ENCODE measurements at places on chromosomes 6 and 20.

GRCh38 chr6:146026873-146027272 is 2.0 kb upstream of the GRM1 start:
- DNase-seq: no peak

- no peak for DNase-seq
Observed at GRCh38 chr6:8627085-8627861, 191.9 kb upstream of the SLC35B3 start.

- no peak for DNase-seq
Observed at GRCh38 chr20:46930640-46931339, 36.1 kb downstream of the EYA2 start.

DNA sequence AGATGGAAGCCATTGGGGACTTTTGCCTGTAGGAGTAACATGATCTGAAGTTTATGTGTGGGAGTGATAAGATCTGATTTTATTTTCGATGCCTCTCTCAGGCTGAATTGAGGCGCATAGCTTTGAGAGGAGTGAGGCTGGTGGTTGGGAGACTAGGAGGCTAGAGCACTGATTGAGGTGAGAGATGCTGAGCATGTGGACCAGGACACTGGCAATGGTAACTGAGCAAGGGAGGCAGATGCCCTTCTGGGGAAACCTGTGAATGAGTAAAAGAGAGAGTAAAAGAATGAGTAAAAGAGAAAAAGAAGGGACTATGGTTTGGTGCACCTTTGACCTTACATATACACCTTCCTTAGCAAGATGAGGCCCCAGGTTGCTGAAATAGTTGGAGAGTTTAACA is 3.0 kb downstream of the RRP36 start:
- no peak for DNase-seq

DNA sequence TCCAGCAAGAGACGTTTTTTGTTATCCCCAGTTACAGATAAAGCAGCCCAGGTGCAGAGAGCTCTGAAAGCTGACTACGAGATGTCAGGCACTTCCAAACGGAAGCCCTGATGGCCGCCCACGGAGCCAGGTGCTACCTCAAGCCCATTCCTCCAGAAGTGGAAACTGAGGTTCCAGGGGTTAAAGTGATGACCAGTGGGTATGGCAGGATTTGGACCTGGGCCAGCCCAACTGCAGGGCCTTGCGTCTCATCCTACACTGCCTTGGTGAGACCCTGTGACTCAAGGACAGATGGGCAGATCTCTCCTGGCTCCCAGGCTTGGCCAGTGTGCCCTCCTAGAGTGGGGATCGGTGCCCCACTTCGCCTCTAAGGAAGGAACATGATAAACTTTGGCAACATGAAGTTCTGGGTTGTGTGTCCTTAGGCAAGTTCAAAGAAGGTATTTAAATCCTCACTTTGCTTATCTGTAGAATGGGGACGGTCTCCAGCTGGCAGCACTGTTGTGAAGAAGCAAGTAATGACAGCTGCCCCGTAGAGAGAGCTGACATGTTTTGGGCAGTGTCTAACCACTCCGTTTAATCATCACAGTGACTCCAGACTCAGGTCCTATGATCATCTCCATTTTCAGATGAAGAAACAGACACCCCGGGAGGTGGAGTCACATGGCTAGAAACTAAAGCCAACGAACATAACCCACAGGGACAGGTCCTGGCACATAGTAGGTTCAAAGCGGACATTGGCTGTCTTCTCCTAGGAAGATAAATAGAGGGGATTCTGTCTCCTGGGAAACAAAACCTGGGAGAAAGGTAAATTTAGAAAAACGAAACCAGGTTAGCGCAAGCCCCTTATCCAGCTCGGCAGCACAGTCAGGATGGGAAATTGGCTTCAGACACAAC is 34.4 kb upstream of the CDH22 start:
- DNase-seq: peak; percentile 44

DNA sequence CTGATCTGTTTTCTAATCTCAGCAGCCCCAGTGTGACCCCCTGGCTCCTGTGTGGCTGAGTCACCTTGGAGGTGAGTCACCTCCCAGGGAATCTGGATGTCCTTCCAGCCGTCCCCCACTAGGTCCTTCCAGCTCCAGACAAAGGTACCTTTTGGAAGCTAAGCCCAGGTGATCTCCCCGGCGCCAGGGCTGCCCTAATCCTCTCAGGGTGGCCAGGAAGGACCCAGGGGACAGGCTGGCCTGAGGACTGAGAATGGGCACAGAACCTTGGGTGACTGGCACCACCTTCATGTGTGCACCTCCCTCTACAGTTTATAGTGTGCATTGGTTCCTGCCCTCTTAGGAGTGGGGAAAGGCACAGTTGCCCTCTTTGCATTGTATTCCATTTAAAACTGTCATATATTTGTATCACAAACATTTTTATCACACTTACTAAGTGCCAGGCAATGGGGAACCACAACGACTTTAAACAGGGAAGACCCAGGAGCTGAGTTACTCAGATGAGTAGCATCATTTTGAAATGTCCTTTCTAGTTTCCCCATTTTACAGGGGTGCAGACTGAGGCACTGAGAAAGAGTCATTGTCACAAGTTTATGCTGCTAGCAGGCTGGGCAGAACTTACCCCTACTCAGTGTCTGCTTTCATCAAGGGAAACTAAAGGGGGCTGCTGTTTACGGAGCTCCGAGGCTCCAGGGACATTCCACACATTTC is 2.6 kb upstream of the BPIFB4 start:
- DNase-seq: no peak

DNA sequence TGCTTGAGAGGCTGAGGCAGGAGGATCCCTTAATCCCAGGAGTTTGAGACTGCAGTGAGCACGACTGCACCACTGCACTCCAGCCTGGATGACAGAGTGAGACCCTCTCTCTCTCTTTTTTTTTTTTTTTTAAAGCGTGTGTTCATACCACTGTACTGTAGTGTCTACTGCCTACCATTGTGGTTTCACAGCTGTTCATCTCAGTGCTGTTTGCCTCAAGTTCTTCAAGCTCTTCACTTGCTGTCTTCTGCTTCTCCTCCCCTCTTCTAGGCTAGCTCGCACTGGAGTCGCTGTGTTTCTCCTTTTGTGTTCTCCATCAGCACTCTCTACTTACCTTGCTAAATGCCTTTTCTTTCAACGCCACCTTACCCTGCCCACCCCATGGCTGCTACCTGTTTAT is 7.4 kb downstream of the FOXO3 start:
- no peak for DNase-seq

DNA sequence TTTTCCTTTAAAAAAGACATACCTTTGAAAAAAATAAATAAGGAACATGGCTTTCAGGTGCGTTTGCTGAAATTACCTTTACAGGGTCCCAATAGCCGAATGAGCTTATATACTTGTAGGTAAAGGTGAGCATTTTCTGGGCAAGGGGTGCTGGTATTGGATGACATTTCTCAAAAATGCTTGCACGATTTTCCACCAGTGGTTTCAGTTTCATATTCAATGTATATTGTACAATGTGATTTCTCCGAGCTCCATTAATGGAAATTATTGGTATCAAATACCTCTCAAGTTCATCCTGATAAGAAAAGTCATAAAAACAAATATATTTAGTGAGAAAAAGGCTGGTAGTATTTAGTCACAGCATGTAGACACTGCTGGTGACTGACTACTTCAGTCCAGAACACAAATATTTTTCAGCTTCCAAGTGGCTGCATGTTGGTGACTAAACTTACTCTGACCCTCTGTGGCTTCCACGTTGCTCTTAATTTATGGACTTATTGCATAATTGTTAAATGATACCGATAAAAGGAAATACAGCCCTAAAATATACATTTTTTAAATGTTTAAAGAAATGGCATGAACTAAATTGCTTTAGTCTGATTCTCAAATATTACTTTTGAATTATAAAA is 32.9 kb upstream of the ZBTB24 start:
- DNase-seq: no peak

All from NCI-H2171 (cell line).